SJSA1 (cell line): ENCODE measurements at places on chromosomes 5 and 9. TPM values are rescaled to one million over a fixed set of nuclear protein-coding genes. Genes with fewer than 3 reads are reported as not detected.

GFI1B gene
- total RNA-seq, result 0.05 TPM in 1 of 2 replicates, not detected in the other

BNC2 gene
- 1.6 and 4.9 TPM in 2 replicates for total RNA-seq

FOXI1 gene
- not detected in 2 replicates for total RNA-seq

FAXDC2 gene
- total RNA-seq, result 0.32 TPM in 1 of 2 replicates, not detected in the other

LCN9 gene
- total RNA-seq, result not detected in 2 replicates

CYSRT1 gene
- 0.24 TPM in 1 of 2 replicates, not detected in the other for total RNA-seq

ACTBL2 gene
- not detected in 2 replicates for total RNA-seq

ENTREP1 gene
- total RNA-seq, result not detected in 2 replicates

HK3 gene
- not detected in 2 replicates for total RNA-seq

ABL1 gene
- 20.5 and 24.7 TPM in 2 replicates for total RNA-seq

SEC61B gene
- 114 and 164 TPM in 2 replicates for total RNA-seq

MSMP gene
- not detected in 2 replicates for total RNA-seq

COL27A1 gene
- 4.2 and 4.7 TPM in 2 replicates for total RNA-seq

DNA sequence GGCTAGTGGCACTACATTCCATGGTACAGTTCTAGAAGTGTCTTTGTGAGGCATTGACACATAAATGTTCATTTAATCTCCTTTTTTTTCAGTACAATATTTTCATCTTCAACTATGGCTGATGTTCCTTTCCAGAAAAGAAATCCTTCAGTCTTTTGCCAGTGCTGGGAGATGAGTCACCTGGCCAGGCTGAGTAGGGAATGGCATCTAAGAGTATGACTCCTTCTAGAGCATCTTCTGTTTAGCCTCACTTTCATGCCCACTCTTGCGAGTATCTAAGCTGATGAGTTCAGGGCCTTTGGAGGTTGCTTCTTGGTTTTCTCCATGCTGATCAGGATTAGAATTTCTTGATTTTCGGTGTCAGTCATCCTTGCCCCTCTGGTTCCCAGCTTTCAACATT lies 124.4 kb downstream of the SLC28A3 start:
- H3K27ac ChIP-seq, result no peak overlapping the region
- H3K36me3 ChIP-seq, result no peaks in the 10 kb centered on the region
- no peak for DNase-seq

GRCh38 chr9:127816362-127816725 lies 13.7 kb downstream of the FPGS start:
- no peaks in the 10 kb centered on the region for H3K4me1 ChIP-seq
- no peaks in the 10 kb centered on the region for H3K27me3 ChIP-seq

- no peak overlapping the region for H3K27ac ChIP-seq
- H3K4me3 ChIP-seq, result no peak overlapping the region
- no peaks in the 10 kb centered on the region for H3K36me3 ChIP-seq
- 0 out of 2 replicates have a peak, but pooled peaks cover 4% of the 10 kb centered on the region for H3K27me3 ChIP-seq
- H3K4me1 ChIP-seq, result no peaks in the 10 kb centered on the region
These were observed 91.3 kb upstream of the GPBP1 start for GRCh38 chr5:57082441-57083067.

DNA sequence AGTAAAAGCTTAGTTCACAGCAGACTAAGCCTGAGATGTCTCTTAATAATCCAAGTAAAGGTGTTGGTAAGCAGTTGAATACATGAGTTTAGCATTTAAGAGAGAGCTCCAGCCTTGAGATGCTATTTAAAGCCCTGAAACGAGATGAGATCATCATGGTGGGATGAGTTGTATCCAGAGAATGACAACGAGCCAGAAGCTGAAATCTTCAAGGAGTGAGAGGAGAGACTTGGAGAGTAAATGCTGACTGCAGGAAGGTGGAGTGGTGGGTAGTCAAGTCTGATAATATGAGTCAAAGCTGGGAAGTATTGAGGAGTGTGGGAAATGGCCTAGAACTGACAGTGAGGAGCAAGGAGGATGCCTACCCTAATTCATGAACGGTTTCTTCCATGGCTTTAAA lies 53.7 kb downstream of the PLAC8L1 start:
- no peaks in the 10 kb centered on the region for H3K27me3 ChIP-seq
- no peak for DNase-seq
- H3K27ac ChIP-seq, result no peak overlapping the region
- H3K36me3 ChIP-seq, result peaks cover 88% of the 10 kb centered on the region
- peaks cover 12% of the 10 kb centered on the region for H3K4me1 ChIP-seq
- no peak overlapping the region for H3K4me3 ChIP-seq

- H3K4me1 ChIP-seq, result no peaks in the 10 kb centered on the region
- DNase-seq, result no peak
- H3K36me3 ChIP-seq, result no peaks in the 10 kb centered on the region
- H3K27me3 ChIP-seq, result no peaks in the 10 kb centered on the region
These were observed 60.2 kb upstream of the STARD4 start for GRCh38 chr5:111572561-111572960.

DNA sequence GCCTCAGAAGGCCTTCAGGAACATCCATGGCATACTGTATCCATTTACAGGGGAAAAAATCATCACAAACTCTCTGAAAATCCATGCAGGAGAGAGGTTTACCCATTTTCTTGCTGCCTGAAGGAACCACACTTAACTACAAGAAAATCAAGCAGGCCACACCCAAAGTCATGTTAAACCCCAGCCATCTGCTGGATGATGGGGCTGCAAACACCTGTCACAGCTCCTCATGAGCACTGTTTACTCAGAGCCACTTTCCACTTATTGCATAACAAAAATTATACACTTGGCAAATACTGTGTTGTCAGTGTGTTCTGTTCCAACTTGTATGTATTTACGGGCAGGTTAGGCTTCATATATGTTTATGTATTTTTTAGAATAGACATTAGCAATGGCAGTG lies 35.8 kb downstream of the PPIC start:
- H3K27me3 ChIP-seq, result no peaks in the 10 kb centered on the region

- DNase-seq, result no peak
- no peaks in the 10 kb centered on the region for H3K27me3 ChIP-seq
- no peaks in the 10 kb centered on the region for H3K4me1 ChIP-seq
- H3K4me3 ChIP-seq, result no peak overlapping the region
- no peaks in the 10 kb centered on the region for H3K36me3 ChIP-seq
These were observed 240.8 kb upstream of the ZNF462 start for GRCh38 chr9:106622164-106622487.

DNA sequence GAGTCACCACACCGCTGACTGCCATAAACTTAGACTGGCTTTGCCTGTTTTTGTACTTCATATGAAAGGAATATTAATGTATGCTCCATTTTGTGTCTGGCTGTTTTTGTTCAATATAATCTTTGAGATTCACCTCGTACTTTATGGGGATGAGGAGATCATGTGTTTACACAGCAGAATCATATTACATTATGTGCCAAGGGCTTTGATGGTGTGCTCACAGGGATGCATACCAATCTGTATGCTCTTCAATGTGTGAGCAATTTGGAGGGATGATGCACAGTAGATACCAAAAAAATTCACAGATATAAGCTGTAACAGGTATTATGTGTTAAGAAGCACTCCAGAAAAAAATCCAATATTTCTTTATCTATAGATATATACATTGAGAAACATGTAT lies 113.7 kb downstream of the GABRB2 start:
- H3K4me1 ChIP-seq, result no peaks in the 10 kb centered on the region
- no peak overlapping the region for H3K4me3 ChIP-seq
- no peak for DNase-seq
- no peaks in the 10 kb centered on the region for H3K27me3 ChIP-seq
- no peak overlapping the region for H3K27ac ChIP-seq

DNA sequence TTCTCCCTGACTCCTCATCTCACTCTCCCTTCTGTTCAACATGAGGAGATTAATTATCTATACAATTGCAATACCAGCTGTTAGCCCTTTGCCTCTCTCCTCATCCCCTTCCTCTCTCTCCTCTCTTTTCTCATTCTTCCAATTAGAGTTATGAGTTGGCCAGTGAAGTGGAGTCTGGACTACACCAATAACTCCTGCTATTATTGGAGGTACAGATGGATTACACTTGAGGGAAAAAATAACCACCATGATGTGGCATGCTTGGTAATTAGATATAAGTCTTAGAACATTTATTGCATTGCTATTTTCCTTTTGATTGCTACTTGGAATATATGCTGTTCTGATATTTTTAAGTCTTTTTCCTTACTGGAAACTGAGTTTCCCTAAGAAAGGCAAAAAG lies 159.2 kb downstream of the FRMD3 start:
- H3K4me1 ChIP-seq, result no peaks in the 10 kb centered on the region
- H3K36me3 ChIP-seq, result no peaks in the 10 kb centered on the region
- no peaks in the 10 kb centered on the region for H3K27me3 ChIP-seq
- no peak for DNase-seq
- no peak overlapping the region for H3K27ac ChIP-seq
- H3K4me3 ChIP-seq, result no peak overlapping the region

DNA sequence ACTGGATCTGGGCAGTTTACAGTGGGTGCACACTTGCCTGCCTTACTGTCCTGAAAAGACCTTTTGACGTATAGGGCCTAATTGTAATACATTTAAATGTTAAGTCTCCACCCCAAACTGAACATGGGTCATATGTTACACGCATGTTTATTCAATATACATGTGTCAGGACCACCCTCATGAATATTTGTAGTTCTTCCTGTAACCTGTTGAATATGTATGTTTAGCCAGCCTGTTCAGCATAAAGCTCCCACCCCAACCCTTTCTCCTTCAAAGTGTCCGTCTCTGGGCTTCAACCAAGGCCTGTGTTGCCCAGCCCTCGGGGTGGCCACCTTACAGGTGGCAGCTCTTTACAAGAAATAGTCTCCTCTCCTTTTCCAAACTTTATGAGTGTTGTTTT lies 180.9 kb upstream of the DAP start:
- H3K36me3 ChIP-seq, result no peaks in the 10 kb centered on the region
- peaks cover 12% of the 10 kb centered on the region; the same call in 1 of the 2 replicates for H3K27me3 ChIP-seq
- H3K4me1 ChIP-seq, result no peaks in the 10 kb centered on the region
- DNase-seq, result no peak

- H3K4me3 ChIP-seq, result no peak overlapping the region
- H3K4me1 ChIP-seq, result no peaks in the 10 kb centered on the region
- no peak for DNase-seq
- no peak overlapping the region for H3K27ac ChIP-seq
- H3K27me3 ChIP-seq, result no peaks in the 10 kb centered on the region
- H3K36me3 ChIP-seq, result peaks cover 3% of the 10 kb centered on the region
These were observed 285.3 kb downstream of the NR3C1 start for GRCh38 chr5:143118222-143118621.

- H3K27ac ChIP-seq, result no peak overlapping the region
- H3K36me3 ChIP-seq, result no peaks in the 10 kb centered on the region
- no peaks in the 10 kb centered on the region for H3K27me3 ChIP-seq
- H3K4me1 ChIP-seq, result peaks cover 22% of the 10 kb centered on the region
These were observed 119.5 kb upstream of the TNC start for GRCh38 chr9:115237385-115237998.

GRCh38 chr9:21923694-21924093 lies 70.5 kb downstream of the CDKN2A start:
- H3K27me3 ChIP-seq, result no peaks in the 10 kb centered on the region
- no peak overlapping the region for H3K4me3 ChIP-seq
- DNase-seq, result no peak
- H3K27ac ChIP-seq, result no peak overlapping the region
- no peaks in the 10 kb centered on the region for H3K36me3 ChIP-seq

- peaks cover 18% of the 10 kb centered on the region for H3K36me3 ChIP-seq
- no peaks in the 10 kb centered on the region for H3K27me3 ChIP-seq
- peak overlapping the region; percentile 52 for H3K27ac ChIP-seq
These were observed 710 bp upstream of the PIP5KL1 start for GRCh38 chr9:127931092-127931881.

- peak within 1 kb of the TSS; percentile 28 for H3K4me3 ChIP-seq
- no peak within 1 kb of the TSS for H3K27ac ChIP-seq
- no peaks in the 10 kb centered on the region for H3K36me3 ChIP-seq
- peaks cover 11% of the 10 kb centered on the region for H3K27me3 ChIP-seq
- H3K4me1 ChIP-seq, result peaks cover 7% of the 10 kb centered on the region; the same call in 1 of the 2 replicates
These were observed at the start of gene DOCK8 for GRCh38 chr9:214648-215493. TSS of gene DOCK8 (plus strand) at chr9:214865. CDS start at chr9:214977, 112 bp downstream.

DNA sequence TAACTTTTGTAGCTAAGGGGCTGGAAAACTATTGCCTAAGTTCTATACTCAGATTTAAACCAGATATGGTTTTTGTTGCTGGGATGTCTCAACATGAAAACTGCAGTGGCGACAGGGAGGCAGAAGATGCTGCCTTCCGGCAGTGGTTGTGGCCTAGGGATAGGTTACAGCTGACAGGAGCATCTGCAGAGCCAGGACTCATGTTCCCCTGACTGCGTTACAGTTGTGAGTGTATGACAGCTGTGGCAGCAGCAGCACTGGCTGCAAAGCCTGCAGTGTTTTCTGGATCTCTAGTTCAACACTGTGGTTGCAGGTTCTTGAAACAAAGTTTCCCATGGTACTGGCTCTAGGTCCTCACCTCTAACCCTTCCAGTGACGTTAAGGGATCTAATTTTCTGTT lies 498.8 kb upstream of the CDH18 start:
- no peaks in the 10 kb centered on the region for H3K4me1 ChIP-seq
- H3K4me3 ChIP-seq, result no peak overlapping the region
- H3K27ac ChIP-seq, result no peak overlapping the region

DNA sequence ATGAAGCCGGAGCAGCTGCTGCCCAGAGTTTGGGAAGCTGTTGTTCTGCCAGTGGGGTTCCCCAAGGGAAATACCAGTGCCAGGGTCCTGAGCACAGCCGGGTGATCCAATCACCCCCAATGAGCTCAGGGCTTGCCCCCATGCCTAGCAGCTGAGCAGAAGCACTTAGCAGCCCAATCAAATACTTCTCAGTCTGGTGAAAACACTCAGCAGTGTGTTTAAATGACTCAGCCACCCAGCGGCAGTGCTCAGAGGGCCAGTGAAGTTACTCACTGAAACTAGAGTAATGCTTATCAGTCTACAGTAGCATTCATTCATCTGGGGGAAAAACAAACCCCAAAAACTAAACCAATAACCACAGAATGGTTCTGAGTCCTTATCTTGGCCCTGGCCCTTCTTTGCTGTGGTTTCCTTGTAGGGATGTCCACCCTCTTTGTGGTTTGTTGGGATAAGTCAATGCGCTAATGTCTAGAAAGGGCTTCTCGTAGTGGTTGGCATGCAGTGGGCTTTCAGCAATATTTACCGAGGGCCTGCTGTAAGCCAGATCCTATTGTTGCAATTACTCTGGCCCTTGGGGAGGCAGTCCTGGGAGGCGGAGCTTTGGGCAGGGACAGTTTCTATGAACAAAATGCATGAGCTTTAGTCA lies 43.1 kb downstream of the LHX2 start:
- no peaks in the 10 kb centered on the region for H3K36me3 ChIP-seq
- peak; percentile 87 for DNase-seq
- no peak overlapping the region for H3K27ac ChIP-seq

GRCh38 chr5:111092062-111092853 lies at the start of gene WDR36:
TSS of gene WDR36 (plus strand) at chr5:111092348. CDS start at chr5:111092457, 109 bp downstream.
- no peaks in the 10 kb centered on the region for H3K27me3 ChIP-seq
- peaks cover 15% of the 10 kb centered on the region for H3K4me1 ChIP-seq
- H3K27ac ChIP-seq, result 0 out of 2 replicates have a peak within 1 kb of the TSS, but pooled peaks have one; percentile 1
